ENCODE measurements at places on chromosomes 5 and 9. TPM values are rescaled to one million over a fixed set of nuclear protein-coding genes. Genes with fewer than 3 reads are reported as not detected.

- no peak for DNase-seq
These were observed 5.4 kb downstream of the IGIP start for GRCh38 chr5:140130949-140131733.

DNA sequence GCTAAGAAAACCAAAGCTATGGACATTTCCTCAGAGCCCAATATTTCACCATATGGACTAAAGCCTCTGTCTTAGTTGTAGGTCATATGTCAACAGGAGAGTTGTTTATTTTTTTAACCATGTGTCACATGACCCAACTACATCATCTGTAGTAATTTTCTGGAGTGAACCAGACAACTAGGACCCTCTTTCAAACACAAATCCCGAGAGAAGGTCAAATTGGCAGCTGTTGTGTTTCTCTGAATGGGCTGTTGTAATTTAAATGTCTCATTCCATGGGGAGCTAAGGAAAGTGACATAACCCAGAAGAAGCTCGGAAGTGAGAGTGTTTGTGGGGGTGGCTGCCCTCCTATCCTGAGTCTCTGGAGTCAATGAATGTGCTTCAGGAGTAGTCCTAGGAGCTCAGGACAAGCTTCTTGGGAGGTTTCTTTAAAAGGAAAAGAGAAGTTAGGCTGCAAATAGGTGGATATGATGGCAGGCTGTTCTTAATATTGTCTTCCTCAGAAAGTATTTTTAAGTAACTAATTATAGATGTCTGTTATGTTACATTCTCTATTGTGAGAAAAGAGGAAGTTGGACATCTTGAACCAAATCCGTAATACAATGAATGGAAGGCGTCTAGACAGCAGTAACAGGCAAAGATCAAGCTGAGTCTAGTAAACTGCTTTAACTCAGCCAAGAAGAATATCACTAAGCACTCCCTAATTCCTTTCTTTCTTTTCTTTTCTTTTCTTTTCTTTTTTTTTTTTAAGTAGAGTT, 50.1 kb downstream of the TMEM167A start:
- peak; percentile 80 for DNase-seq

- DNase-seq, result no peak
These were observed 7.7 kb downstream of the AMBP start for GRCh38 chr9:114070188-114071103.

DNA sequence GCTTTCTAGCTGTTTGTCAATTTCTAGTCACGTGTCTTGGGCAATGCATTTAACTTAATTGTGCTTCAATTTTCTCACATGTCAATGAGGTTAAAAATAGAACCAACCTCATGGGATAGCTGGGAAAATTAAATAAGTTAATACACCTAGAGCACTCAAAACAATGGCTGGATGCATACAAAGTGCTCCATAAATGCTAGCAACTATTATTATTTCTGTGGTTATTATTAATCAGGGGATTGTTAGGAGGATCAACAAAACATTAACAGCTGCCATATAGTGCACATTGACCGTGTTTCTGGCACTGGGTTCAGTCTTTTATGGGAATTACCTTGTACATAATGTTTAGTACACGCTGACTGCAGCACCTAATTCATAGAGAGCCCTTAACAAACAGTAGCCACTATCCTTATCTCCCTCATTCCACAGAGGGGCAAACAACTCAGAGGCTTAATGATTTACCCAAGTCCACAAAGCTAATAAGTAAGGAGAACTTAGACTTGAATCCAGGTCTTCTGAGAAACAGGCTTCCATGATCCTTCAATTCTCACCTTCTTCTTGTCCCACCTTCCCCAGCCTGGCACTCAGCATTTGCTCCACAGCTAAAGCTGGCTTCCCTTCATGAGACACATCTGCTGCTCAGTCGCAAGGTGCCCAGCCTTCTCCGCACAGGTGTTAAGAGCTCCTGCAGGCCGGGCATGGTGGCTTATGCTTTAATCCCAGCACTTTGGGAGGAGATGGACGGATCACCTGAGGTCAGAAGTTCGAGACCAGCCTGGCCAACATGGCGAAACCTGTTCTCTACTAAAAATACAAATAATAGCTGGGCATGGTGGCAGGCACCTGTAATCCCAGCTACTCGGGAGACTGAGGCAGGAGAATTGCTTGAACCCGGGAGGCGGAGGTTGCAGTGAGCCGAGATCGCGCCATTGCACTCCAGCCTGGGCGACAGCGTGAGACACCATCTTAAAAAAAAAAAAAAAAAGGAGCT, 137.4 kb upstream of the ABCA1 start:
- no peak for DNase-seq

DNA sequence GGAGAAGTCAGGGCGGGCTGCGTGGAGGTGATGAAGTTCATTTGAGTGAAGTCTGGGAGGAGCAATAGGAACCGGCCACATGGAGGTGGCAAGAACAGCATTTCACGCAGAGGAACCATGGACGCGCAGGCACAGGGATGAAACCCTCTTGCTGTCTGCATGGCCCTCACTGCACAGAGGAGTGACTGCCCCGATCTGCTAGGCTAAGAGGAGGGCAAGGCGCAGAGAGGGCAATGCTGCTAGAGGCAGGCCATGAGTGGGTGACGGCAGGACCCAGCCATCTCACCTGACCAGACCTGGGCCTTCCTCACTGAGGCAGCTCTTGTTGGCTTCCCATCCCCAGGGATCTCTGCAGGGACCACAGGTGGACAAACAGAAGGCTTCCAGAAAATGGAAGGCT, 90.3 kb downstream of the BARX1 start:
- peak; percentile 44 for DNase-seq

EPB41L4B gene
- 6.9 TPM for total RNA-seq

ANKRD31 gene
- total RNA-seq, result 0.14 TPM

SET gene
- 707 TPM for total RNA-seq

CD274 gene
- total RNA-seq, result not detected

WDR38 gene
- total RNA-seq, result not detected

MEF2C gene
- 0.50 TPM for total RNA-seq

GMCL2 gene
- total RNA-seq, result not detected

Data from endodermal cell (in vitro differentiated cells).